ENCODE measurements at places on chromosomes 7 and 10.
A peak's percentile ranks its signal among the peaks of the same experiment; 100 is the strongest.

- no peak overlapping the region for H3K27ac ChIP-seq
- no peak overlapping the region for H3K4me3 ChIP-seq
- H3K4me1 ChIP-seq, result peaks cover 5% of the 10 kb centered on the region
- H3K36me3 ChIP-seq, result no peaks in the 10 kb centered on the region
Observed at GRCh38 chr7:157001920-157002818, 8.3 kb downstream of the MNX1 start.

GRCh38 chr10:100828738-100829096 lies 83.3 kb downstream of the PAX2 start:
- peaks cover 80% of the 10 kb centered on the region for H3K27me3 ChIP-seq
- no peak for DNase-seq
- H3K36me3 ChIP-seq, result no peaks in the 10 kb centered on the region
- peak overlapping the region; percentile 50 for H3K4me3 ChIP-seq
- no peak overlapping the region for H3K27ac ChIP-seq

DNA sequence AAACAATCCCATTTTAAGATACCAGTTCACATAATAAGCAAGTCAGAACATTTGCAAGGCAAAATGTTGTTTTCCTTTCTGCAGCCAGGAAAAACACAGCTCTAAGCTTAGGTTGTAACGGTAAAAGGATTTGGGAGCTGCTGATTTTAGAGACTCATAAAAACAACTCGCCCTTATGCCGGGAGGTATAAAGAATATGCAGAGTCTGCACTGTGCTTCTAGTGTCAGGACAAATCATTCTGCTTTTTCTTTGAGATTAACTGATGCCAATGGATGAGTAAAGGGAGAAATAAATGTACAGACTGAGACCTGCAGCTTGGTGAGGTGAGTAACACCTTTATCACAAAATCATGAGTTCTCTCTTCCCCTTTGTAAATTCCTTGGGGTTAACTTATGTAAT lies 2.0 kb upstream of the SFR1 start:
- no peak overlapping the region for H3K4me3 ChIP-seq
- no peaks in the 10 kb centered on the region for H3K27me3 ChIP-seq

- no peak for DNase-seq
- H3K27ac ChIP-seq, result no peak overlapping the region
- H3K36me3 ChIP-seq, result no peaks in the 10 kb centered on the region
- no peaks in the 10 kb centered on the region for H3K4me1 ChIP-seq
- no peak overlapping the region for H3K4me3 ChIP-seq
- H3K27me3 ChIP-seq, result no peaks in the 10 kb centered on the region
Observed at GRCh38 chr7:106050002-106050745, 61.9 kb downstream of the SYPL1 start.

DNA sequence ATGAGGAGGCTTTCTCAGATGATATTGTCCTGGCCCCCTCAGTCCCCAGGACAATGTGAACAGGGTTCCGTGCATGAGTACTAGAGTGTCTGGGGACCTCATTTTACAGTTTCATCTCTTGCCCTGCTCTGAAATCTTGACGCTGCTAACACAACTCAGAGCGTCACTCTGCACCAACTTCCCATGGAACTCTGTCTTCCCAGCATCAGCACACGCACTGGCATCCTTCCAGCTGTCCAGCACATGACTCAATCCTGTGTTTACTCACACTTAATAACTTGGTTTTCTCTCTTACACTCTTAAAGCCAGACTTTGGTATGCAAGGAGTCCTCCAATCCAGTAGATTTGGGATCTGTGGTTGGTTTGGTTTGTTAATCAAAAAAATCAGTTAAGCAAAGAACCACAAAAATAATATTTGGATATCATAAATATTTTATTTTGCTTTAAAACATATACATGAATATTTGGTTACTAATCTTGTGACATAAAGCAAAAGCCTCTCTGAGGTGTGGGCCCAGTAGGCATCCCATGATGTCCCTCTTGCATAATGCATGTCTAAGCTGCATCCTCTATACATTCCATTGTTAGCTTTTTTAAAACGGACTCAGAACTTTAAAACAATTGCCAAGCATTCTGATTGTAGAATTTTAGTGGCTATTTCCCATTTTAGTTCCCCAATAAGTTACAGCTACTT lies 131.0 kb downstream of the CXCL12 start:
- no peaks in the 10 kb centered on the region for H3K27me3 ChIP-seq
- H3K4me3 ChIP-seq, result no peak overlapping the region
- H3K36me3 ChIP-seq, result no peaks in the 10 kb centered on the region
- H3K4me1 ChIP-seq, result no peaks in the 10 kb centered on the region

- H3K4me1 ChIP-seq, result no peaks in the 10 kb centered on the region
- no peak for DNase-seq
- no peak overlapping the region for H3K27ac ChIP-seq
- H3K36me3 ChIP-seq, result no peaks in the 10 kb centered on the region
Observed at GRCh38 chr7:223118-223800, 30.9 kb downstream of the FAM20C start.

GRCh38 chr7:139630643-139631519 lies 107.4 kb downstream of the CLEC2L start:
- no peaks in the 10 kb centered on the region for H3K4me1 ChIP-seq
- H3K4me3 ChIP-seq, result no peak overlapping the region
- peaks cover 3% of the 10 kb centered on the region for H3K36me3 ChIP-seq
- no peak overlapping the region for H3K27ac ChIP-seq

DNA sequence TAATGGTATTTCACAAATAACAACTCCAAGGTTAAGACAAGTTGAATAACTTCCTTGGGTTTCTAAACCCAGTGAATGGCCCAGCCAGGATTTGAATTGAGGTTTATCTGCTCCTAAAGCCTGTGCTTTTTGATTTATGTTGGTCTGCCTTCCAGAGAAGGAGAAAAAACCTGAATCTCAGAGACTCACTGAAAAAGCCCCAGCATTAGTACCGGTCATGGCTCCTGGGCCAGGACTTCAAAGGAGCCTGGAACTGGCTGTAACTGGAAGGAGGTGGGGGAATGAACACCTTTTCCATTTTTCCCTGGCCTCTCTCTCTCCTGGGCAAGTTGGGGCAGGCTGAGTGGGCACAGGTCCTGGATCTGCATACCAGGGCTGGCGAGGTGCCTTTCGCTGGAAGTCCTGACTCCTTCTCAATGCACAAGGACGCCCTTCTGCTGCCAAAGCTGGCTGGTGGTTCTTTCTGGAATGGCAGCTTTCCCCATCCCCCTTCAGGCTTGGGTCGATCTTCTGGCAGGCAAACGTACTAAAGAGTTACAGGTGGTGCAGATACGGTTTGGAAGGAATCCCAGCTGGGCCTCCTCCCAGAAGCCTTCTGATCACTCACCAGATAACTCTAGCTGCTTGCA lies 268.2 kb downstream of the PTEN start:
- H3K36me3 ChIP-seq, result no peaks in the 10 kb centered on the region
- DNase-seq, result peak; percentile 96
- H3K4me3 ChIP-seq, result peak overlapping the region; percentile 15
- H3K27ac ChIP-seq, result peak overlapping the region; percentile 56
- H3K4me1 ChIP-seq, result no peaks in the 10 kb centered on the region

GRCh38 chr10:34713875-34714274 lies 101.2 kb downstream of the PARD3 start:
- H3K4me1 ChIP-seq, result no peaks in the 10 kb centered on the region
- no peaks in the 10 kb centered on the region for H3K36me3 ChIP-seq
- no peaks in the 10 kb centered on the region for H3K27me3 ChIP-seq

DNA sequence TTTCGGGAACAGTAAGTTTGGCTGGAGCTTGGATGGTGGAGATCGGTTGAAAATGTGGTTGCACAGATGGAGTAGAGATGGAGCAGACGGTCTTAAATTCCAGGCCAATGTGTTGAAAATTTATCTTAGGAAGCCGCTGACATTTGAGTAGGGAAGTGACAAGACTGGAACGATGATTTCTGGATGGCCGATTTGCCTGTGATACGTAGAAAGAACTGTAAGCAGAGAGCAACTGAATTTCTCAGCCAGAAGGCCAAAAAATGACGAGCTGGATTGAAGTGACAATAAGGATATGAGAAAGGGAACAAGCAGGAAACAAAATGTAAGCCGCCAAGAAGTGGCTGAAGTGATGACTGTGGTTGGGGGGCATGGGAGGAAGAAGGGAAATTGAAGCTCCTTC lies 687 bp upstream of the ARMC3 start:
- no peak overlapping the region for H3K27ac ChIP-seq
- no peak for DNase-seq
- H3K4me3 ChIP-seq, result no peak overlapping the region

- DNase-seq, result no peak
- no peaks in the 10 kb centered on the region for H3K27me3 ChIP-seq
- no peak overlapping the region for H3K27ac ChIP-seq
- no peaks in the 10 kb centered on the region for H3K4me1 ChIP-seq
Observed at GRCh38 chr10:25747084-25747483, 186.9 kb upstream of the MYO3A start.

GRCh38 chr7:44368455-44368854 lies 43.1 kb upstream of the CAMK2B start:
- DNase-seq, result no peak
- H3K36me3 ChIP-seq, result no peaks in the 10 kb centered on the region
- no peak overlapping the region for H3K27ac ChIP-seq
- no peaks in the 10 kb centered on the region for H3K4me1 ChIP-seq

DNA sequence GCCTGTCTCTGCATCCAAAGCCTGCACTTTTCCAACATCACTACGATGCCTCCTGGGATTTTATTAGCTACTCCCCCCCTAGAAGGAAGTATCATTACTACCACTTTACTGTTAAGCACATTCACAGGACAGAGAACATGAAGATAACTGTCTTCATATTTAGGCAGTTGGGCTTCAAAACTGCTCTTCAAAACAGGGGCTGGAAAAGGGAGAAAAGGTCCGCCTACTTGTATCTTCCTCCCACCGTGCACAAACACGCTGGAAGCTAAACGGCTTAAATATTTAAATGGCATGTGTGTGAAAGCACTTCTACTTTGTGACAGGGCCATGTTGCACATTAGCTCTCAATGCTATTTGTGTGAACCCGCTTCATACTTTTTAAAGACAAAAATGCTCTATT lies 999 bp downstream of the ITIH5 start:
- peak overlapping the region; percentile 90 for H3K4me3 ChIP-seq
- no peaks in the 10 kb centered on the region for H3K36me3 ChIP-seq
- no peaks in the 10 kb centered on the region for H3K27me3 ChIP-seq
- H3K4me1 ChIP-seq, result no peaks in the 10 kb centered on the region
- no peak overlapping the region for H3K27ac ChIP-seq

DNA sequence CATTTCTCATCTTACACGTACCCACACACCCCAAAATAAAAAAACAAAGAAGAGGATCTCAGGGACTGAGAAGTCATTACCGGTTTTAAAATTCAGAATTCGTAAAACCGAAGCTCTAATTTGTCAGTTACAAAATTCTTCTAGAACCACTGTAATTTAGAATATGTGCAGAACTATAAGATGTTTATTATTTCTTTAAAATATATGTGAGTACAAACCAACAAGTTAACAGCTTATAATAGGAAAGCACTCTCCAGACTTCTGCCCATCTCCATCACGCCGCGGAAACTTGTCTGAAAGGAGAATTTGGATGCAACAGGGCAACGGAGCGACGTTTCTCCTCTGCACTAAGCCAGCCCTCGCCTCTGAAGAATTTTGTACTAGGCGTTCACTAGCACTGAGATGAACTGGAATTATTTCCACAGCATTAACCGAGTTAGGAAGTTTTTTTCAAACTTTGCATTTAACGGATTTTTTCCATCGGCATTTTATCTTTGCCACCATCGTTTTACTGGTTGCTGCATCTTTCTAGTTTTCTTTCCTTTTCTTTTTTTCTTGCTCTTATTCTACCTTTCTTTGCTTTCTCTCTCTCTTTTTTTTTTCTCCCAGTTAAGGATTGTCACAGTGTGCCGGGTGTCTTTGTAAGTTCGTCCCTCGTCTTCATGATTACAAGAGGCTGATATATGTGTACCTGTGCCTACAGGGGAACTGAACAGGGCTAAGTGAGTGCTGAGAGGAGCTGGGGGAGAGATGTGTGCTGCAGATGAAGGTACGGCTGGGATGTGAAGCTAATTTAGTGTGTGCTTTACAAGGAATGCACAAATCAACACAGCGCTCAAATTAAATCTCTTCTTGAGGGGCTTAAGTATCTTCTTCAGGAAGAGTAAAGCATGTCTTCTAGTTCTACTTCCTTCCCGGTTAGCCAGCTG lies 295.9 kb upstream of the NFE2L3 start:
- H3K4me1 ChIP-seq, result peaks cover 9% of the 10 kb centered on the region
- peak overlapping the region; percentile 66 for H3K27ac ChIP-seq
- H3K4me3 ChIP-seq, result peak overlapping the region; percentile 46
- H3K36me3 ChIP-seq, result no peaks in the 10 kb centered on the region

GRCh38 chr10:59577984-59578383 lies 131.7 kb downstream of the SLC16A9 start:
- no peaks in the 10 kb centered on the region for H3K27me3 ChIP-seq
- no peak for DNase-seq
- no peak overlapping the region for H3K27ac ChIP-seq
- no peaks in the 10 kb centered on the region for H3K36me3 ChIP-seq
- no peaks in the 10 kb centered on the region for H3K4me1 ChIP-seq

DNA sequence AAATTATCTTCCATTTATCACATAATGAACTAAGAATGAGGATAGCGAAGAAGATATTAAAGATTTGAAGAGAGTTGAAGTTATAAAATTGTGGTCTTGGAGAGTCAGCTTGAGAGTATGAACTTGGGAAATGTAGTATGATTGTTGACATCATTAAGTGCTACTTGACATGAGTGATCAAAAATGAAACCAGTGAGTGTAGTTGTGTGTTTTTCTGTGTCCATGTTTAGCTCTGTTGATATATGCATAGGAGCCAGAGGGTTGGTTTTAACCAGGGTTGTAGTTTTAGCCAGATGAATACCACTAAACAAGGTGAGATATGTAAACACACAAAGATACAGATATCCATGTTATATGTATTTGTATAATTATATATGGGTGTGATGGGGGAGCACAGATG lies 6.2 kb downstream of the TMEM106B start:
- H3K4me3 ChIP-seq, result no peak overlapping the region
- no peak for DNase-seq
- H3K27ac ChIP-seq, result no peak overlapping the region

- H3K27me3 ChIP-seq, result no peaks in the 10 kb centered on the region
- H3K4me3 ChIP-seq, result no peak overlapping the region
- H3K4me1 ChIP-seq, result no peaks in the 10 kb centered on the region
Observed at GRCh38 chr7:38306914-38307313, 33.5 kb upstream of the TARP start.

DNA sequence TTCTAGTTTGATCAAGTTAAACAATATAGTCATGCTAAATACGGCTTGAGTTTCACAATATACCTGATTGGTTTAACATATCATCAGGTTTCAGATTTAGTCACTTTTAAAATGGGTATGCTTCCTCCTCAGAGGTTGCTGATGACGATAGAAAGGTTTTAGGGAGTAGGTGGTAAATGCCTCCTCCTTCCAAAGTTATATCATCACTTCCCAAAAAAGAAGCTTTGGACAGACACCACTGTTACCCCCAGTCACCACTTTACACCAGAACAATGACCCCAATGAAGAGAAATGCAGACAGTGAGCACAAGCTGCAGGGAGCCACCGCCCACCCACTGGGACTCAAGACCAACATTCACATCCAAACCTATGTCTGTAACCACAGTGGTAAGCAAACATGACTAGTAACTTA lies 244.6 kb downstream of the SORCS1 start:
- no peaks in the 10 kb centered on the region for H3K36me3 ChIP-seq
- no peaks in the 10 kb centered on the region for H3K4me1 ChIP-seq
- no peak for DNase-seq
- no peak overlapping the region for H3K4me3 ChIP-seq
- no peaks in the 10 kb centered on the region for H3K27me3 ChIP-seq
- no peak overlapping the region for H3K27ac ChIP-seq

- no peak overlapping the region for H3K27ac ChIP-seq
- DNase-seq, result no peak
- H3K27me3 ChIP-seq, result no peaks in the 10 kb centered on the region
- no peak overlapping the region for H3K4me3 ChIP-seq
- H3K36me3 ChIP-seq, result no peaks in the 10 kb centered on the region
- no peaks in the 10 kb centered on the region for H3K4me1 ChIP-seq
Observed at GRCh38 chr10:27635290-27635689, 110.3 kb downstream of the MKX start.

All from breast epithelium (tissue), 4 donors.